ENCODE measurements at places on chromosomes 7 and 10.

- DNase-seq: no peak
Observed at GRCh38 chr7:105885387-105886111, 9.2 kb upstream of the ATXN7L1 start.

DNA sequence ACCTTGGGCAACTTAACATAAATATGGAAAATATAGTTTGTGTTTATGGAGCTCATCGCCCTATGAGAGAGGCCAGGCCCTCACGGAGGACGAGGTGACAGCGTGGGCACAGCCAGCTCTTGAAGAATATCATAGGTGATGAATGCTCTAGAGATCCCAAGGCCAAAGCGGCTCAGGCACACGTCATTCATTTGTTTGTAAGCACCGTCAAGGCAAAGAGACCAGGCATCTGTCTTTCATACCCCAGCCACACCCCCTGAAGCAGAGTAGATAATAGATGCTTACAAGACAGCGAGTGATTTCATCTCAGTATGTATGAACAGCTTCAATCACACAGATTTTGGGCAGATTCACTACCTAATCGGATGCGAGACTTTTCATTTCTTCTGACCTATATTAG, 242.1 kb upstream of the C7orf33 start:
- no peak for DNase-seq

GRCh38 chr7:16098585-16099179, 322.7 kb downstream of the CRPPA start:
- DNase-seq: no peak

GRCh38 chr10:48377751-48378530, 71.5 kb downstream of the MAPK8 start:
- no peak for DNase-seq

DNA sequence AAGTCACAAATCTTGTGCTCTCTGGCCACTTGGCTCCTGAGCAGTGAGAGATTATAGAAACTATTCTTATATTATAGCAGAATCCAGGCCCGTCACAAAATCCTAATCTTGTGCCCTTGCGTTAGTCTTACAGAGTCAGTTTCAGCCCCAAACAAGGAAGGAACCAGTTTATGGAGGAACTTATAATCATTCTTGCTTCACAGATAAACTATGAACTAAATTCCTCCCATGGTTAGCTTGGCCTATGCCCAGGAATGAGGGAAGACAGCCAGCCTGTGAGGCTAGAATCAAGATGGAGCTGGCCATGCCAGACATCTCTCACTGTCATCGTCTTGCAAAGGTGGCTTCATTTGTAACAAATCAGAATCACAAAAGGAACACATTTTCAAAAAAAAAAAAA, 199.7 kb upstream of the PITRM1 start:
- DNase-seq: no peak

DNA sequence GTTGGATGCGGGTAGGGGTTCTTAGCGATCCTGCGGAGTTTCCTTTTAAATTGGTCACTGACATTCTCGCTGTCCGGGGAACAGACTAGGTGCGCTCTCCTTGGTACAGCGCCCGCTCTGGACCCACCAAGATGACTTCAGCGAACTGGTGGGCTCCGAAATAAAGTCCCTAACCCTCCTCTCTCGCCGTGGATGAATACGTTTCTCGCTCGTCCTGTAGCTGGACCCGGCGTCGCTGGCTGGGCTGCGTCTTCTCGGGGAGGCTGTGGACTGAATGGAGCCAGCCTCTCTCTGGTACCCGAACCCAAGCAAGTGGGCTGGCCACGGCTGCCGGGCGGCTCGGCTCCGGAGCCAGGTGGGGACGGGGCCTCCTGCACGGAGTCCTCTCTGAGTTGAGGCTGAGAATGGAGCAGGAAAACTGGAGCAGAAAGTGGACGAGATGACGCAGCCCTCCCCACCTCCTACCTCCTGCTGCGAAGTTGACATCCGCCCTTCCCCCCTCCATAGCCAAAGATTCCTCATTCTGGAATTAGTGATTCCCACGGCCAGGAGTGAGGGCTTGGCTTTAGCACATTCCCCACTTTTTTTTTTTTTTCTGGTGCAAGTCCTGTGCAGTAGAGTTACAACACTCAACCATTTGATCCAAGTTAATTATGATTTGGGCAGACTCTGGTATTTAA, 1.5 kb downstream of the UNC5B start:
- DNase-seq: no peak

DNA sequence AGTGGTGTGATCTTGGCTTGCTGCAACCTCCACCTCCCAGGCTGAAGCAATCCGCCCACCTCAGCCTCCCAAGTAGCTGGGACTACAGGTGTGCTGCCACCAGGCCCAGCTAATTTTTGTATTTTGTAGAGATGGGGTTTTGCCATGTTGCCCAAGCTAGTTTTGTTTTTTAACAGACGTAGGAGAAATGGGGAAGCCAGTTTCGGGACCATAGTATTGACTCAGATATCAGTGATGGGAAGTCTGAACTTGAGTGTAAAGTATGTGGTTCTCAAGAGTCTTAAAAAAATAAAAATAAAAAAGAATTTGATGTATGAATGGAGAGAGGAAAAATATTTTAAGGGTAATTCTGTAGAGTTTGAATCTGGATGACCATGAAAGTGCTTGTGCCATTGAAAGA, 34.2 kb downstream of the SP4 start:
- DNase-seq: no peak

GRCh38 chr10:65708057-65708456, 1217.8 kb upstream of the LRRTM3 start:
- no peak for DNase-seq
